H1 (cell line): ENCODE measurements at places on chromosomes 5 and 9. TPM values are rescaled to one million over a fixed set of nuclear protein-coding genes. Genes with fewer than 3 reads are reported as not detected.

GRCh38 chr9:109794361-109795012 lies 14.5 kb downstream of the PALM2AKAP2 start:
- H3K36me3 ChIP-seq, result no peaks in the 10 kb centered on the region
- H3K4me3 ChIP-seq, result no peak overlapping the region
- H3K4me1 ChIP-seq, result no peaks in the 10 kb centered on the region
- H3K27ac ChIP-seq, result no peak overlapping the region
- DNase-seq, result no peak

- no peak overlapping the region for H3K4me3 ChIP-seq
- no peaks in the 10 kb centered on the region for H3K4me1 ChIP-seq
- H3K27me3 ChIP-seq, result no peaks in the 10 kb centered on the region
- no peaks in the 10 kb centered on the region for H3K36me3 ChIP-seq
- H3K27ac ChIP-seq, result no peak overlapping the region
Observed at GRCh38 chr5:97735209-97735608, 552.2 kb upstream of the RIOK2 start.

GRCh38 chr9:1505489-1505888 lies 455.3 kb downstream of the DMRT2 start:
- no peaks in the 10 kb centered on the region for H3K4me1 ChIP-seq
- H3K4me3 ChIP-seq, result no peak overlapping the region
- no peak for DNase-seq

The CMBL gene
- 27.9 and 30.9 TPM in 2 replicates for total RNA-seq

The LCN9 gene
- total RNA-seq, result 3.1 and 3.7 TPM in 2 replicates

The CFAP77 gene
- total RNA-seq, result 0.52 and 0.63 TPM in 2 replicates

The ZDHHC11 gene
- total RNA-seq, result 16.6 and 19.8 TPM in 2 replicates

The ANKRD31 gene
- 0.06 and 0.27 TPM in 2 replicates for total RNA-seq
